ENCODE measurements at places on chromosomes 12 and 14.

GRCh38 chr12:93902192-93902591 is 225.0 kb downstream of the CRADD start:
- no peak for DNase-seq

DNA sequence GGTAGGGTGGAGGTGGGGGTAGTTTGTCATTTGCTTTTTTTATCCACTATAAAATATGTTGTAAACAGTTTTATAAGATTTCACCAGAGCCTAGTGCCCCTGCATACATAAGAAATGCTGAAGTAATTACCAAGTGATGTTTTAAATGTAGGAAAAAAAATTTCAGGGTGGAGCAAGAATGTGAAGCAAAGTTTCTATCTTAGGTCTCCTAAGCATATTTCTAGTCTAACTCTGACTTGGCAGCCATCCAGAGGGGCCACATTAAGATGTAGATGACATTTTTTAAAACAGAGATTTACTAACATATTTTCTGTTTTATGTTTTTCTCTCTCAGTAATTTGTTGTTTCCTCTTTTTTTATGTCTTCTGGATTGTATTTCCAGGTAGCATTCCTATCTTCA is 15.8 kb upstream of the KRAS start:
- DNase-seq, result no peak

GRCh38 chr12:74903522-74903921 is 306.1 kb downstream of the KCNC2 start:
- no peak for DNase-seq

GRCh38 chr14:83638748-83639504 is 1891.0 kb upstream of the FLRT2 start:
- DNase-seq, result no peak

DNA sequence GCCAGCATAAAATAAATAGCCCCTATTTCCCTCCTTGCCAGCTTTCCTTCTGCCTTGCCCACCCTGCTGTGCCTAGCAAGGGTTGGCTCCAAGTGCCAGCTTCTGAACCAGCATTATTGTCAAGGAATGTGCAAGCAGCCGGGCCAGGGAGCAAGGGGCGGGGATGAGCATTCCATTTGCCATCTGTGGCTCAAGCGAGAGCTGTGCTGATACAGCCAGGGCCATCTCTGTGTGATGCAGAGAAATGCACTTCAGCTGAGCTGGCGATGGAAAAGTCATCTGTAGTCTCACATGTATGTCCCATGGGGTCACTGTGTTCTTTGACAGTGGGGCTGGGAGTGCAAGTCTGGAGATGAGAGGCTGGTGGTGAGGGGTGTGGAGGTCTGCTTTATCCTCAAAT is 137.3 kb downstream of the SUDS3 start:
- DNase-seq, result no peak

DNA sequence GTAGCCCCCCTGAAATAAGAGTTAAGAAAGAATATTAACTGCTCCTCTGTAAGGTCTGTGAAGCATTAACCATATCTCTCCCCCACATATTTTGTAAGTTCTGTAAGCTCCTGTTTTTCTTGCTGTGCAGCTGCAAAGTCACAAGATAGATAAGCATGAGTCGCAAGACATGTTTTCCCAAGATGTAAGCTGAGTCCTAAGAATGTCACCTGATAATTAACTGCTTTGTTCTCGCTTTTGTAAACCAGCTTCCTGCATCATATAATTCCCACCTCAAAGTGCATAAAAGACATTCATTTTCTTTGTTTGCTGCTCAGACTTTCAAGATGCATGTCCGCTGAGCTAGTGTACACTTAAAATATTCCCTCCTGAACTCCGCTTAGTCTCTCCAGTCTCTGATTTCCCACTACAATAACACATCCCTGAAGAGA is 27.0 kb upstream of the PHC1 start:
- DNase-seq, result no peak

DNA sequence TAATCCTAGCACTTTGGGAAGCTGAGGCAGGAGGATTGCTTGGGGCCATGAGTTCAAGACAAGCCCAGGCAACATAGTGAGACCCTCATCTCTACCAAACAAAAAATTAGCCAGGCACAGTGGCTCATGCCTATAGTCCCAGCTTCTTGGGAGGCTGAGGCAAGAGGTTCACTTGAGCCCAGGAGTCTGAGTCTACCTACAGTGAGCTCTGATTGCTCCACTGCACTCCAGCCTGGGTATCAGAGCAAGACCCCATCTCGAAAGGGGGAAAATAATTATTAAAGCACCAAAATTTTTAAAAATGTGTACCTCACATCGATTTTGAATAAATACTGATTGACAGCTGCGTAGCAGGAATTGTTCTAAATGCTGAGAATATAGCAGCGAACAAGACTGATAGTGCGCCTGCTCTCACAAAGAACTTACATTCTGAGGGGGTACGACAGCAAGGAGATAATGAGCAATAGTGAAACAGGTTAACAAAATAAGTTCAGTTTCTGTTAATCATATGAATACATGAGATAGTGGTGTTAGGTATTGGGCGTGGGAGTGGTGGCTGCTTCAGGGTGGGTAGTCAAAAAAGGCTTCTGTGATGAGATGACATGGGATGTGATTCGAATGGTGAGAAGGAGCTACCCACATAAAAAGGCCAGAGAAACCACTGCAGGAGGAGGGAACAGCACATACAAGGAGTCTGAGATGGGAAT is 19.6 kb downstream of the HCFC2 start:
- DNase-seq, result no peak

DNA sequence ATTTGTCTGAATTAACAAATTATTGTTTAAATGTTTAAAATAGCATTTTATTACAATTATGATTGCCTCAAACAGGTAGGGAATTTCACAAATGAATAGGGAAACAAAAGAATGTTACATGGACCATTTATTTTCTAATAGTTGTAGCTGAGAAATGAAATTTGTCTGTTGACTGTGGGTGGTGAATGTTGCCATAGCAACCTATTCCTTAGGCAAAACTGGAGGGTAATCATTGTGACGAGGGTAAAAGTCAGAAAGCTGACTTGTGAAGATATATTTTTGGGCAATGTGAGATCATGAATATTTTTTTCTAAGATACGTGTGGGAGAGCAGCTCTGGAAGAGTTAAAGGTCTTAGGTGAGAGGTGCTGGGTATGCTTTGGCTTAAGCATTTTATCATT is 24.2 kb upstream of the CLEC14A start:
- no peak for DNase-seq

DNA sequence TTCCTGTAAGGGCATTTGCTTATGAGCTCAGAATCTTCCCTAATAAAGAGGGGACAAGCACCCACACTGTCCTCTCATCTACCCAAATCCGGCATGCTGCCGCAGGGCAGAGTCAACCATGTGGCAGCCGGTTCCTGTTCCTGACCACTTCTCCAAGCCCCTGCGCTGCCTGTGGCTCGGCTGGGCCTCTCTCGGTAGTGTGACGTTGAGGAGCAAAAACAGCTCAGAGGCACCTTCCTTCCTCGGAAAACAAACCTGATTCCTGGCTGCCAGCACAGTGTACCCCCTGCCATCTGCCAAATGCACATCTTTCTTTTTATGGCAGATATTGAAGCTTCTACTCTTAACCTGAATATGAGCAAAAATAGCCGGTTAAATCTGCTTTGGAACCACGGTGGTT is 50.5 kb downstream of the CFAP251 start:
- DNase-seq, result no peak

- no peak for DNase-seq
Measured at GRCh38 chr12:27899151-27899661, 73.3 kb downstream of the PTHLH start.

GRCh38 chr12:52087961-52088820 is 8.7 kb downstream of the SMIM41 start:
- no peak for DNase-seq

DNA sequence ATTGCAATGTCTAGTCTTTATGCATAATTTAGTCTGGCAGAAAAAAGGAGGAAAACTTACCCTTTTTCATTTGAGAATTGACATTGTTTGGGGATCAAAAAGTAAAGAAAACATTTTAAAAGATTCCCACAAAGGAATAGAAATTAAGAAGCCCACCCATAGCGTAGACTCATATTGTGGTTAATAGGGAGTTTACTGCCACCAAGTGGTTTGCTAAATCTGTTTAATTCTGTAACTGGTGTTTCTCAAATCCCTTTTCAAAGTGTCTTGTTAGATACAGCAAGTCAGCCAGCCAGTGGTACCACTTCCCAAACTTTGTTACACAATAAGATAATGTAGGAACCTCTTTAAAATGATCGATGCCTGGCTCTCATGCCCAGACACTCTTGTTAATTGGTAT is 180.3 kb downstream of the IPO8 start:
- no peak for DNase-seq

DNA sequence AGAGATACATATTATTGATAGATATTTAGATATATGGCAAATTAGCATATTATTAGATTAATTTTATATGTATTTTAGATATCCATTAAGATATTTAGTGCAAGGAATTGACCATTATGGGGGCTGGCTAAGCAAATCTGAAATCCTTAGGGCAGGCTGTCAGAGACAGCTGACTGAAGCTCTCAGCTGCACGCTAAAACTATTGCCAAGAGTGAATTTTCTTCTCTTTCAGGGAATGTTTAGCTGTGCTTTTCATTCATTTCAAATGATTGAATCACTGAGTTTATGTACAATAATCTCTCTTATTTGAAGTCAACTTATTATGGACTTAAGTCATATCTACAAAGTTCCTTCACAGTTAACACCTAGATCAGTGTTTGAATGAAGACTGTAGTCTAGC is 566.5 kb downstream of the LRFN5 start:
- no peak for DNase-seq

DNA sequence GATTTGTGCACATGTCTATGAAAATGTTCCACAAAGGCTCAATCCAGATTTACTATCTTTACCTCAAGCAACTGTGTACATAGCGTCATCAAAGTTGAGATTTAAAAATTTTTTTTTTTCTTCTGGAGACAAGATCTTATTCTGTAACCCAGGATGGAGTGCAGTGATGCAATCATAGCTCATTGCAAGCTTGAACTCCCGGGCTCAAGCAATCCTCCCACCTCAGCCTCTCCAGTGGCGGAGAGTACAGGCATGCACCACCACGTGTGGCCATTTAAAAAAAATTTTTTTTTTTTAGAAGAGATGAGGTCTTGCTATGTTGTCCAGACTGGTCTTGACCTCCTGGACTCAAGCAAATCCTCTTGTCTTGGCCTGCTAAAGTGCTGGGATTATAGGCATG is 2.3 kb downstream of the COCH start:
- no peak for DNase-seq

DNA sequence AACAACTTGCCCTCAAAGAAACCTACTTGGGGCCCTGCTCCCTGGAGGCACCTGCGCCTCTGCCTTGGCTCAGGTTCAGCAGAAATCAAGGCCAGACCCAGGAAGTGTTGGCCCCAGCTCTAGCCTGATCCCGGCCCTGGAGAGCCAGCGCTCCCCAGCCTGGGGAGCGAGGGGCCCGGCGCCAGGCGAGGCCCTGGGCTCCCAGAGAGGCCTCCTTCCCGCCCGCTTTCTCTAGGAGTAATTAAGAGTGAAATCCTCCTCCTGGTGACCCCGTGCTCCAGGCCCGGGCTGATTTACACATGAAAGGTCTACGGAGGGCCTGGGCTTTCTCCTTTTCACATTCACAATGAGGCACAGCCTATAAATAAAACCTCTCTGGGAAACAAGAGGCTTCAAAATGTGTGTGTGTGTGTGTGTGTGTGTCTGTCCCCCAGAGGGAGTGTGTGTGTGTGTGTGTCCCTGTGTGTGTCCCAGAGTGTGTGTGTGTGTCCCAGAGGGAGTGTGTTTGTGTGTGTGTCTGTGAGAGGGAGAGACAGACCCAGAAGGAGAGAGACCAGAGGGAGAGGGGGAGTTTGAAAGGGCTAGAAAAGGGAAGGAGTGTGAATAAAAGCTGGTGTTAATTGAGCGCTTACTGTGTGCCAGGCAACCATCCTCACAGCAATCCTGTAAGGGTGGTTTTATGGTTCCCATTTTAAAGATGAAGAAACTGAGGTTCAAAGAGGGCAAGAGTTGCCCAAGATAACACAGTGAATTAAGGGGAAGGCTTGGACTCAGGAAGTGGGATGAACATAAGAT is 23.8 kb upstream of the COX6A1 start:
- DNase-seq, result peak; percentile 72

DNA sequence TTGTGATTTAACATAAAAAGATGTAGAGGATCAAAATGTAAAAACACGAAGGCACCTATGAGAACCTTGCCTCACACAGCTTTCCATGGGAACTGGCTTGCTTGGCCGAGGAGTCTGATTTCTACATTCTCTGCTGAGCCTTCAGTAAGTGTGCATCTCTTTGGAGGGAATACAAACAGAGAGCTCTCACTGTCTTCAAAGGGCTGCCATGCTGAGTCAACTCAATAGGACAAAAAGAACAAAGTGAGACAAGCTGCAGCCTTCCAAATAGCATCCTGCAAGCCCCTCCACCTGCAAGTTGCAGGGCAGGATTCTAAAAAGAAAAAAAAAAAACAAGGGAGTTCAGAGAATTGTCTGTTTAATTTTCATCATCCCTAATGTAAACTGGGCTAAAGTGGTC is 411.9 kb downstream of the NELL2 start:
- DNase-seq, result no peak

- no peak for DNase-seq
Measured at GRCh38 chr14:77318006-77318553, 2.6 kb downstream of the POMT2 start.

DNA sequence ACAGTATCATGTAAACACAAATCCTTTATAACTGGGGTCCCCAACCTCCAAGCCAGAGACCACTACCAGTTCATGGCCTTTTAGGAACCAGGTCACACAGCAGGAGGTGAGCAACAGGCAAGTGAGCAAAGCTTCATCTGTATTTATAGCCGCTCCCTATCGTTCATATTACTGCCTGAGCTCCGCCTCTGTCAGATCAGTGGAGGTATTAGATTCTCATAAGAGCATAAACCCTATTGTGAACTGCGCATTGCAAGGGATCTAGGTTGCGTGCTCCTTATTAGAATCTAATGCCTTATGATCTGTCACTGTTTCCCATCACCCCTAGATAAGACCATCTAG is 49.9 kb downstream of the LRP6 start:
- DNase-seq, result no peak

DNA sequence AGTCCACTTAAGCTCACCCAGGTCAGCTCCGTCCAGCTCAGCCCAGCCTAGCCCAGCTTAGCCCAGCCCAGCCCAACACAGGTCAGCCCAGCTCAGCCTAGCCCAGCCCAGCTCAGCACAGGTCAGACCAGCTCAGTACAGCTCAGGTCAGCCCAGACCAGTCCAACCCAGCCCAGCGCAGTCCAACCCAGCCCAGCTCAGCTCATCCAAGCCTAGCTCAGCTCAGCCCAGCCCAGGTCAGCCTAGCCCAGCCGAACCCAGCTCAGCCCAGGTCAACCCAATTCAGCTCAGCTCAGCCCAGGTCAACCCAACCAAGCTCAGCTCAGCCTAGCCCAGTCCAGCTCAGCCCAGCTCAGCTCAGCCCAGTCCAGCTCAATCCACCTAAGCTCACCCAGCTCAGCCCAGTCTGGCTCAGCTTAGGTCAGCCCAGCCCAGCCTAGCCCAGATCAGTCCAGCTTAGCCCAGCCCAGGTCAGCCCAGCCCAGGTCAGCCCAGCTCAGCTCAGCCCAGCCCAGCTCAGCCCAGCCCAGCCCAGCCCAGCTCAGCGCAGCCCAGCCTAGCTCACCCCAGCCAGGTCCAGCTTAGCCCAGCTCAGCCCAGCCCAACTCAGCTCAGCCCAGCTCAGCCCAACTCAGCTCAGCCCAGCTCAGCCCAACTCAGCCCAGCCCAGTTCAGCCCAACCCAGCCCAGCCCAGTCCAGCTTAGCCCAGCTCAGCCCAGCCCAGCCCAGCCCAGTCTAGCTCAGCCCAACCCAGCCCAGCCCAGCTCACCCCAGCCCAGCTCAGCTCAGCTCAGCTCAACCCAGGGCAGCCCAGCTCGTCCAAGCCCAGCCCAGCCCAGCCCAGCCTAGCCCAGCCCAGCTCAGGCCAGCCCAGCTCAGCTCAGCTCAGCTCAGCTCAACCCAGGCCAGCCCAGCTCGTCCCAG is 184.0 kb downstream of the TMEM121 start:
- no peak for DNase-seq

- DNase-seq, result no peak
Measured at GRCh38 chr14:29822430-29822709, 105.3 kb downstream of the PRKD1 start.

All from left renal pelvis (tissue), 4 donors.